ENCODE measurements at places on chromosomes 13 and 19. TPM values are rescaled to one million over a fixed set of nuclear protein-coding genes. Genes with fewer than 3 reads are reported as not detected.

WTIP gene
- total RNA-seq = 3.6 TPM

NPAS1 gene
- 0.49 TPM for total RNA-seq

ATP13A1 gene
- 35.1 TPM for total RNA-seq

EXOC3L2 gene
- under 0.01 TPM for total RNA-seq

PINLYP gene
- 6.4 TPM for total RNA-seq

APC2 gene
- total RNA-seq = 0.27 TPM

LIM2 gene
- total RNA-seq = not detected

C13orf46 gene
- total RNA-seq = 0.27 TPM

DNA sequence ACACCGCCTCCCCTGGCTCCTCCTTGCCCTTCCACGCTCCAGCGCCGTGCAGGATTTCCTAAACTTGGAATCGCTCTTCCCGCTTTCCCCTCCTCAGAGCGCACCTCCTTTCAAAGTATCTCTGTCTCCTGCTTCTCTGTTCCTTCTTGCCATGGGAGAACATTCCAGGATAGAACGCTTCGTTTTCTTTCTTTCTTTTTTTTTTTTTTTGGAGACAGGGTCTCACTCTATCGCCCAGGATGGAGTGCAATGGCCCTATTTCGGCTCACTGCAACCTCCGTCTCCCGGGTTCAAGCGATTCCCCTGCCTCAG lies 574 bp upstream of the XPO4 start:
- no peak for DNase-seq

DNA sequence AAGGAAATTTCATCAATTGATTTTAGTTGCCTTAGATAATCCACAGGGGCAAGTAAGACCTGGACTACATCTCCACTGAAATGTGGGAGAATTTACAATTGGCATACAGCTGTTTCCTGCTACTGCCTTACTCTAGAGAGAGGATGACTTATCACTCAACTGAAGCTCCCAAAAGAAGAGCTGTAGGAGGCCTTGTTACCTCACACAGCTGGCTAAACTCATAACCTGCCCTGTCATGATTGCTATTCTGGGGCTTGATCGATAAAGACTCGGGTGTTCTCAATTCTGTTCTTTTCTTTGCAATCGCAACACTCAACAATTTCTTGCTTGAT lies 1396.4 kb downstream of the EFNB2 start:
- DNase-seq = no peak

- no peak for DNase-seq
Observed at GRCh38 chr19:30861919-30862318, 487.3 kb downstream of the TSHZ3 start.

DNA sequence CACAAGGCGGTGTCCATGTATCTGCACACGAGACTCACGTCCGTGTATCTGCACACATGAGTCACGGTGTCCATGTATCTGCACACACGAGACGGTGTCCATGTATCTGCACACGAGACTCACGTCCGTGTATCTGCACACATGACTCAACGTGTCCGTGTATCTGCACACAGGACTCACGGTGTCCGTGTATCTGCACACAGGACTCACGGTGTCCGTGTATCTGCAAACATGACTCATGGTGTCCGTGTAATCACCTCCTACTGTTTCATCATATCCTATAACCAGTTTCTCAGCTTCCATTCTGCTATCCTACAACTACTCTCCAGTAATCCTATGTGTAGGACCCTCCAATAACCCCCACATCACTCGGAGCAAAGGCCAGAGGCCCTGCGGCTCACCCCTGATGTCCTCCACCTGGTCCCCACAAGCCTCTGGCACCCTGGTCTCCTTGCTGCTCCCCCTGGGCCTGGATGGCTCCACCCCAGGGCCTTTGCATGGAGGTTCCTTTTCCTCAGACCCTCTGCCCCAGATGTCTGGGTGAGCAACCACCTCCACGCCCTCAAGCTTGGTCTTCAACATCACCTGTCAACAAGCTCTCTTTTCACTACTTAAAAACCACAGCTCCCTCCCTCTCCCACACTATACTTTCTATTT lies 2.5 kb upstream of the TMEM255B start:
- no peak for DNase-seq

DNA sequence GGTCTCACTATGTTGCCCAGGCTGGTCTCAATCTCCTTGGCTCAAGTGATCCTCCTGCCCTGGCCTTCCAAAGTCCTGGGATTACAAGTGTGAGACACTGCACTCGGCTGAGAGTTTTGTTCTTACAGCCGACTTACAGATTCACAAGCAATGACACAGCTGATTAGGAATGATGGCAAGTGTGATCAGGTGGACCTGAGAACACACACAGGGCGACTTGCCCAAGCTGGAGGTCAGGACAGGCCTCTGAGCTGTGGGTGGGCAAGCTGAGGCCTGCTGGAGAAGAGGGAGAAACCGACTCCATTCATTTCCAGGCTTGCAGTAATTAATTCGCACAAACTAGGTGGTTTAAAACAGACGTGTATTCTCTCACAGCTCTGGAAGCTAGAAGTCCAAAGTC lies 8.1 kb upstream of the ATG4D start:
- DNase-seq = no peak

DNA sequence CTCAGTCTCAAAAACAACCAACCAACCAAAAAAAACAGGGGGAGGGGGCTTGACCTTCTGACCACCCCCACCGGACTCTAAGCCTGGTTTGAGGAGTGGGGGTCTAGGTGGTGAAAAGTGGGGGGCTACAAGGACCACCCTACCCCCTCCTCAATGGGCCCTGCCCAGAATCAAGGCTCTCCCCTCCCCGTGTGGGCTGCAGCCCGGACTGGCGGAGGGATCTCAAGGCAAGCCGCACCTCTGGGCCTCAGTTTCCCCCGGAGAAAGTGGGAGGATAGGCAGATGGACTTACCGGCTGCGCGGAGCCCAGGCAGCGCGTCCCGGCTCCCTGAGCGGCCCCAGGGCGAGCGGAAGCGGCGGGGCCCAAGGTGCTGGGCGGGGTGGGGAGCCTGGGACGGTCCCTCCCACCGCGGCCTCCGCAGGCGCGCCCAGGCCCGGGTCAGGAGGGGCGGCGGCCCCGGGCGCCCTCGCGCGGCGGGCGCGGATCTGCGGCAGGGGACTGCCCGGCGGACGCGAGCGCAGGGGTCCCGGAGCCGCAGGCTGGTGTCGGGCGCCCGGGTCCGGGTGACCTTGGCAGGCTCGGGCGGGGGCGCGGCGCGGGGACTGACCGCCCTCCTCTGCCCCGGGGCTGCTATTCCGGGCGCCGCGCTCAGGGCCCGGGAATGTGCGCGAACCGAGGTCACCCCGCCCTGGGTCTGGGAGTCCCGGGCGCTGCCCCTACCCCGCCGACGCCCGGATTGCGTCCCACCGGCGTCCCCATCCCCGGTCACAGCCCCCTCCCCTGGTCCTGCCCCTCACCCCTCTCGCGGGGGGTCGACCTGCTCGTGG lies at the start of gene ADAMTSL5:
ADAMTSL5 (minus strand) TSS at position 349 of the 828 bp plus-strand sequence. CDS start 2,076 bp downstream, outside the sequence.
- peak; percentile 42 for DNase-seq

- no peak for DNase-seq
Observed at GRCh38 chr13:105972306-105972721, 563.1 kb downstream of the EFNB2 start.

DNA sequence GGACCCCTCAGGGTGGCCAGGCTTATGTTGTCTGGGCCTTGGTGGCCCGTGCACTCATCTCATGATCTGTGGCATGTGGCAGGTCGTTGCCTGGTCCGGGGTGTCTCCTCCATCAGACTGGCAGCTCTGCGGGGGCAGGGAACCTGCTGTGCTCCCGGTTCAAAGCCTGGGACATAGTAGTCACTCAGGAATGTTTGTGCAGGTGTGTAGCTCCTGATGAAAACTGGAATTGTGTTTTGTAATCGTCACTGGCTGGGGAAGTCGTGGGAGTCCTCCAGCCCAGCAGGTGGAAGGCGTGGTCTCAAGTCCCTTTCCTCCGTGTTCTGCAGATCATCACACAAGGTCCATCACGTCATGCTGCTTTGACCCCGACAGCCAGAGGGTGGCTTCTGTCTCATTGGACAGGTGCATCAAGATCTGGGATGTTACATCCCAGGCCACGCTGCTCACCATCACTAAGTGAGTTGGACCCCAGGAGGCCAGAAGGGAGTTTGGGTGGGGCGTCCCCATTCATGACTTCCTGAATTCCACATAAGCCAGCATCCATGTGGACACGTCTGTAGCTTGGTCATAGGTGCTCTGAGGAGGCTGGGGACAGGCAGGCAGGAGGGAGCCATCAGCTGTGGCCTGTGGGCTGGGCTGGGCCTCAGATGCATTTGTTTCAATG lies 19.1 kb downstream of the WDR88 start:
- no peak for DNase-seq

- peak; percentile 79 for DNase-seq
Observed at GRCh38 chr13:113548171-113548641, 36.3 kb upstream of the TFDP1 start.

GRCh38 chr19:641702-642101 lies 2.0 kb downstream of the FGF22 start:
- no peak for DNase-seq

- DNase-seq = no peak
Observed at GRCh38 chr19:31518216-31519020, 169.2 kb upstream of the TSHZ3 start.

DNA sequence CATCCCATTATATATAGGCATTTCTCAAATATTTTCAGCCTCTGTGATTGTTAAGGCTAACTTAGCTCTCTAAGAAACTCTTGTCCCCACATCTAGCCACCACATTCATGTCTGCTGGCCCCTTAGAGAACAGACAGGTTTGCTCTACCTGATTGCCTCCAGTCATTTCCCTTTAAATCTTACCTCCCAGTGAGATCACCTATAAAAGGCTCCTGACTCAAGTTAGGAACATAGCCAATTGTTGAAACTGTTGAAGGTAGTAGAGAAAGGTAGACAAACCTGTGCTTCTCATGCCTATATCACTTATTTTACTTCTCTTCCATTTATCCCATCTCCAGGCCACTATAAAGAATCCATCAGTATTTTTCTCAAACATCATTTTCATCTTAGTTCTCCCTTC lies 771.4 kb downstream of the DIAPH3 start:
- DNase-seq = no peak

DNA sequence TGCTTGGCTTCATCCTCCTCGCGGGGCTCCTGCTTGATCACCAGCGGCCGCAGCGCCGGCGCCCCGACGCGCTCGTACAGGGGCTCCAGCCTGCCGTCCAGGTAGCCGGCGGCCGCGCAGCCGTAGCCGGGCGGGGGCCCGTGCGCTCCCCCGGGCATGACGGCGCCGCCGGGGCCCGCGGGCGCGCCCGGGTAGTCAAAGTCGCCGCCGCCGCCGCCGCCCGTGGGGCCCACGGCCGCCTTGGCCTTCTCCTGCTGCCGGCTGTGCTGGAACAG lies 497 bp downstream of the CEBPA start:
- no peak for DNase-seq

DNA sequence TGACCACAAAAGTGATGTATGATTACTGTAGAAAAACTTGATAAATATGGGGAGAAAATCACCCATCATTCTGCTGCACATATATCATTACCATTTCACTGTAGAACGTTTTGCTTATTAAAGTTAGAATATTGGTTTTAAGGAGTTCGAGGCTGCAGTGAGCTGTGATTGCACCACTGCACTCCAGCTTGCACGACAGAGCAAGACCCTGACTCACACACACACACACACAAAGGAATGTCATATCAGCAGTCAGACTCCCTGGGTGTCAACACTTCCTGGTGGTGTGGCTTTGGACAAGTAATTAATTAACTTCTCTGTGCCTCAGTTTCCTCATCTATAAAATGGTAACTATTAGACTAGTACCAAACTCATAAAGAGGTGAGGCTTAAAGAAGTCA lies 11.3 kb upstream of the PNMA8A start:
- DNase-seq = peak; percentile 42

DNA sequence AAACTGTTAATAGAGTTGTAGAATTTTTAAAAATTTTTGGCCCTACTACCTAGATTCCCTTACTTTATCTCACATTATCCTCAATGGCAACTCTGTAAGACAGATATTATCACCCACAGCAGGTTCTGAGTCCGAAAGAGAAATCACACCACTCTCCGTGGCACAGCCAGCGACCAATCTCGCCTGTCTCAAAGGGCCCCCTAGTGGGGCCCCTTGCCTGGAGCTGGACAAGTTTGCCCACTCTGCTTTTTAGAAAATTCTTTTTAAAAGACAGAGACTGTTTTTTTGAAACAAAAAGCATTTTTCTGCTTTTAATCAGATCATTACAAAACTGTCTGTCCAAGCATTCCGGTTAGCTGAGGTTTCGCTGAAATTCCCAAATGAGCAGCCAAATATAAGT lies 21.7 kb downstream of the PHF11 start:
- no peak for DNase-seq

DNA sequence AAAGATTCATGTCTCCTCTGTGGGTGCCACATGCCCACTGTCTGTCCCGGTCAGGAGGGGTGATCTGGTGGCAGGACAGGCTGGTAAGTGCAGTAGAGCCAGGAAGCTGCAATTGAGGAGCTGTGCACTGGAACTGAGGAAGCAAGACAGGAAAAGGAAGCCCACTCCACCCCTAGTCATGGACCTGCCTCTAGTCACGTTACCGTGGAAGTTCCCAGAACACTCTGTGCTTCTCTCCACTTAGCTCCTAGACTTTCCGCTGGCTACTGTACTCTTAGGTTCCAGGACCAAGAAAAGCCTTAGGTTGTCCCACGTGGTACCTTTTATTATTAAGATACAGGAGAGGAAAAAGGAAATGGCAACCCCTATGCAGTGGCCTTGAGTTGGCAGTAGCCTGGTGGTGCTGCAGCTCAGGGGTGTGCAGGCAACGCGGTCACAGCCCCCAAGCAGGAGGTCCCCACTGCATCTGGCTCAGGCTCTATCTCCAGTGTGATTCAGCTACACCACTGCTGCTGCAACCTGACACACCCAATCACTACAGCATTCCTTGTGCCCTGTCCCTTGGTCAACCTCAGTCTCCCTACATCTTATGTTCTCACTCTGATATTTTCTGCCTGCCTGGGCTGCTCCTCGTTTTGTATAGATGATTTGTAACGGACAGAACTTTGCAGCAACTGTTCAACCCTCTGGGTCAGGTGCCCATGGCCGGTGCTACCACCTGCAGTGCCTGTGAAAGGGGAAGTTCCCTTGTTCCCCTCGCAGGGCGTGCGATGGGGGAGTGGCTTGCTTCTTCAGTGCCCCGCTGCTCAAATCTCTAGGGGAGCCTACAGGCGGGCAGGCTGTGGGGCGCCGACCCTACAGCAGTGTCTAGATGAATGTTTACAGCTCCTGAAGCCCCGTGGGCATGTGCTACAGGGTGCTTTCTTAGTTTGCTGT lies 24.4 kb upstream of the GPR12 start:
- DNase-seq = no peak

GRCh38 chr19:33497131-33497777 lies 24.3 kb downstream of the PEPD start:
- no peak for DNase-seq

DNA sequence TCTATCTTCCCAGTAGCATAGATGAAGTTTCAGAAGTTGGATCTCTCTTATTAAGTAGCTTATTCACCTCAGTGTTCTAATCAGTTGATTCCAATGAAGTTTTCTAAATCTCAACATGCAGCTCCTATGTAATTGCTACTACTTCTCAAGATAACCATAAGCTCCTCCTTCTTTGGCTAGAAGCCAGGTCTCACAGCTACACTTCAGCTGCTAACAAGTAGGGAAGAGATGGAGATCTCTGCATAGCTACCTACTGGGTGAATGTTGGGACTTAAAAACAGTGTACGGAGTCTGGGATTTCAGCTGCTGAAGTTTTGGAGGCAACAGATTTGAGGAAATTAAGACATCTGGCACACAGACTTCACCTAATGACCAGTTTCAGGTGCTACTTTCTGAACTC lies 661.0 kb downstream of the SLITRK1 start:
- DNase-seq = peak; percentile 45

- DNase-seq = no peak
Observed at GRCh38 chr13:35987572-35988513, 143.3 kb downstream of the DCLK1 start.

Measured in fibroblast of the aortic adventitia (primary cell).